ENCODE measurements at places on chromosomes 3 and 15.

DNA sequence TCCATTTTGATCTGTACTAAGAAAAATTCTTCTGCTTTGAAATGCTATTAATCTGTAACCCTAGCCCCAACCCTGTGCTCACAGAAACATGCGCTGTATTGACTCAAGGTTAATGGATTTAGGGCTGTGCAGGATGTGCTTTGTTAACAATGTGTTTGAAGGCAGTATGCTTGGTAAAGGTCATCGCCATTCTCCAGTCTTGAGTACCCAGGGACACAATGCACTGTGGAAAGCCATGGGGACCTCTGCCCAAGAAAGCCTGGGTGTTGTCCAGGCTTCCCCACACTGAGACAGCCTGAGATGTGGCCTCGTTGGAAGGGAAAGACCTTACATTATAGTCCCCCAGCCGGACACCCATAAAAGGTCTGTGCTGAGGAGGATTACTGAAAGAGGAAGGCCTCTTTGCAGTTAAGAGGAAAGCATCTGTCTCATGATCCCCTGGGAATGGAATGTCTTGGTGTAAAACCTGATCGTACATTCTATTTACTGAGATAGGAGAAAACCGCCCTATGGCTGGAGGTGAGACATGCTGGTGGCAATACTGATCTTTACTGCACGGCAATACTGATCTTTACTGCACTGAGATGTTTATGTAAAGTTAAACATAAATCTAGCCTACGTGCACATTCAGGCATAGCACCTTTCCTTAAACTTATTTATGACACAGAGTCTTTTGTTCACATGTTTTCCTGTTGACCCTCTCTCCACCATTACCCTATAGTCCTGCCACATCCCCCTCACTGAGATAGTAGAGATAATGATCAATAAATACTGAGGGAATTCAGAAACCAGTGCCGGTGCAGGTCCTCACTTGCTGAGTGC lies 6.3 kb downstream of the PIGZ start:
- DNase-seq = no peak

DNA sequence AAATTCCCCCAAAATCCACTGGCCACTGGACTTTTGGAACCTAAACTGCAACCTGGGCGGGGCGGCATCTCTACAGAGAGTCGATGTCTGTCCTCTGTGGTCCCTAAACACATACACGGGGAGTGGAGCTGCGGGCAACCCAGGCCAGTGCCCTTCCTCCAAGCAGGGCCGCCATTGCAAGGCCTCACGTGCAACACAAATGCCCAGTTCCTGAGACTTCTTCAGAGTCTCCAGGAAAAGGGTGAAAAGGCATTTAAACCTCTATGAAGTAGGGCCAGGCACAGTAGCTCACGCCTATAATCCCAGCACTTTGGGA lies 4.9 kb downstream of the MUC4 start:
- DNase-seq = no peak

GRCh38 chr3:184235381-184236032 lies 6.1 kb downstream of the VWA5B2 start:
- peak; percentile 25 for DNase-seq

DNA sequence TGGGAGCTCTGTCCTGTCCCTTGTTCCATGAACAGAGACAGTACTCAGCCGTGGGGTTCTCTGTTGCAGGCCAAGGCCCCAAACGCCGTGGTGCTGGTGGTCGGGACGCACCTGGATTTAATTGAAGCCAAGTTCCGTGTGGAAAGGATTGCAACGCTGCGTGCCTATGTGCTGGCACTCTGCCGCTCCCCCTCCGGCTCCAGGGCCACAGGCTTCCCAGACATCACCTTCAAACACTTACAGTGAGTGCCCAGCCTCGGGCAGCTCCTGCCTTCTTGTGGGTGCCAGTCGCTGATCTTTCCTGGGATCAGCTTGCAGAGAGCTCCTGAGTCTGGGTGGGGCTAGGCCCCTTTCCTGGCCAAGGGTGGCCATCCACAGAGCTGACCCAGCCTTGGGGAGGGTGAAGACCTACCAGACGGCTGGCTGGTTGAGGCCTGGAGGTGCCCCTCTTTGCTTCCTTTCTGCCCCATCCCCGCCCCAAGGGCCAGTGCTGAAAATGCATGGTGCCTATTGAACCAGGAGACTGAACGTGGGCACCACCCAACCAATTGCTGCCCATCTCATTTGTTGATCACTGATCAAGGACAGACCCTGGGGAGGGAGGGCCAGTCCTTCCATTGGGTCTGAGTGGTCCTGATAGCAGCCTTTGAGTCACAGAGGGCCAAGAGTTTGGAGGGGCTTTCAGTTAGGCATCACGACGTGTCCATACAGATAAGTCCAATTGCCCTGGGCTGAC lies 106.9 kb downstream of the LRRK1 start:
- no peak for DNase-seq

DNA sequence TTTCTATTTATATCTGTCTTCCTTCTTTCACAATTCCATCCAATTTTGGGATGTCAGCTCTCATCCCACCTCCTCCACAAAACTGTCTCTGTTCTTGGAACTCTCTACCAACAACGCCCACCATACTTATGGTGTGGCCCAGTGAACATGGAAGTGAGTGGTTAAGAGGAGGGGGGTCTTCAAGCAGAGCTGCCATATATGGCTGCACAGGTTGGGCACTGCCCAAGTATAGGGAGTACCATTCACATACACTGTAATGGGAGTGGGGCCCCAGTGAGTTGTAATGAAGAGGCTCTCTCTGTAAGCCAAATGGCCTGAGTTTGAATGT lies 7.9 kb upstream of the CAMK1 start:
- DNase-seq = no peak

DNA sequence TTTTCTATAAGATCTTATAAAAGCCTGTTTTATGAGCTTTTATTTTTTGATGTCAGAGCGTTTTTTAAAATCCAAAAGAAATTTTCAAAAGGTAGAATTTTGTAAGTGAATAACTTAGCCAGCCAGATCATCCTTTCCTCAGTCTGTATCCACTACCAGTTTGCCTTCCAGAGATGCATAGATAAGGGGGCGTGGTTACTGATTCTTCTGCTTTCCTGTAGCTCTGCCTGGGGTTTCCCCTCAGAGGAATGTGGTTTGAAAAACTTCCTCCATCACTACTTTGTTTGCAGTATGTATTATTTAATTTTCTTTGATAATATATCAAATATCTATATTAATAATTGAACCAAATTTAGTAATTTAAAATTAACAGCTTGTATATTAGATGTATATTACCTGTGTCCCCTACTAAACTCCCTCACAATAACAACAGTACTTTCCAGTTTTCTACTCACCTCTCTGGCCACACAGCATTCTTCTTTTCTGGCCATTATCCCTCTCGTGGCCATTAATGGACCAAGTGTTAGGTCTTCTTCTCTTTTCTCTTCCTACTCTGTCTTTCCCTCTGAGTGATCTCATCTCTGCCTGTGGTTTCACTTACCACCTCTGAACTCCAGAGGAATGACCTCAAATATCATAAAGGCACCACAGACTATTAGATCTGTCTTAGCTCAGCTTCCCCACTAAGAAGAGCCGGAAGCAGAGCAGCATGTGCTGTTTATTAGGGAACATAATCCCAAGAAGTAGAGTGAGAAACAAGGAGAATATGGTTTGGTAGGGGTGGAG lies 239.7 kb downstream of the UBE2E2 start:
- DNase-seq = peak; percentile 58

GRCh38 chr15:70379938-70380883 lies 282.5 kb upstream of the TLE3 start:
- no peak for DNase-seq
